Activated naive CD8-positive, alpha-beta T cell treated with anti-CD3 and anti-CD28 coated beads, Interleukin-2, amount 10 ng/mL, durations not matched to agents 7 days and 5 days (primary cell): ENCODE measurements at places on chromosomes 16 and 17. TPM values are rescaled to one million over a fixed set of nuclear protein-coding genes. Genes with fewer than 3 reads are reported as not detected.

FOXK2 gene
- total RNA-seq = 59.6 TPM

DNA sequence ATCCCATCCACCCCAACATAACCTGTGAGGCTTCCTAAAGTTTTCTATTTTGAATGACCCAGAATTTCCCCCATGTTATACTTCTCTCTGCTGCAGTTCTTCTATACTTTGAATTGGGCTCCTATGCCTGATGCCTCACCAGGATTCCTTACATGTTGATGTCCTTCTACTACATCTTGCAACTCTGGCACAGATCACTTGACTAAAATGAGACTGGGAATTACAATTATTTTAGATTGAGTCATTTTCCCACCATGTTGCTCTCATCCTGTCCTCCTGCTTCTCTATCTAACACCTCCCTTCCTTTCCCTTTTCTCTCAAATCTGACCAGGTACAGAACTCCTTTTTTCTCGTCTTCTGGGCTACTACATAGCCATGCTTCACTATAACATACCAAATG is 314.0 kb upstream of the KCNJ16 start:
- H3K4me3 ChIP-seq = no peak overlapping the region
- peaks cover 14% of the 10 kb centered on the region for H3K27me3 ChIP-seq
- no peak for DNase-seq
- no peaks in the 10 kb centered on the region for H3K4me1 ChIP-seq
- H3K36me3 ChIP-seq = no peaks in the 10 kb centered on the region

ABAT gene
- total RNA-seq = 5.4 TPM

DNA sequence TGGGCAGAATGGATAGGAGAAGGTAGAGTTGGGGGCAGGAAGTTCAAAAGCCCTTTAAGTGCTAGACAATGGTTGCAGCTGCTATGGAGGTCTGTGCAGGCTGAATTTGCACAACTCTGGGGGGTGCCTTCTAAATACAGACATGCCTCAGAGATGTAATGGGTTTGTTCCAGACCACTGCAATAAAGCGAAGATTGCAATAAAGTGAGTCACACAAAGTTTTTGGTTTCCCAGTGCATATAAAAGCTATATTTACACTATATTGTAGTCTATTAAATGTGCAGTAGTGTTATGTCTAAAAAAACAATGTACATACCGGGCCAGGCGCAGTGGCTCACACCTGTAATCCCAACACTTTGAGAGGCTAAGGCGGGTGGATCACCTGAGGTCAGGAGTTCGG is 60.5 kb upstream of the MYOCD start:
- H3K4me1 ChIP-seq = no peaks in the 10 kb centered on the region
- DNase-seq = no peak
- H3K36me3 ChIP-seq = no peaks in the 10 kb centered on the region

- H3K27me3 ChIP-seq = peaks cover 34% of the 10 kb centered on the region
- H3K4me1 ChIP-seq = peaks cover 20% of the 10 kb centered on the region
- H3K4me3 ChIP-seq = peak overlapping the region; percentile 31
- H3K36me3 ChIP-seq = no peaks in the 10 kb centered on the region
- DNase-seq = peak; percentile 60
- H3K27ac ChIP-seq = peak overlapping the region; percentile 63
Observed at GRCh38 chr16:57810197-57811031, 8.1 kb upstream of the KIFC3 start.

- H3K27ac ChIP-seq = no peak overlapping the region
- peaks cover 13% of the 10 kb centered on the region for H3K4me1 ChIP-seq
- H3K4me3 ChIP-seq = no peak overlapping the region
- H3K36me3 ChIP-seq = no peaks in the 10 kb centered on the region
Observed at GRCh38 chr17:80216473-80217456, 3.4 kb downstream of the SGSH start.

- H3K36me3 ChIP-seq = no peaks in the 10 kb centered on the region
- H3K27me3 ChIP-seq = peaks cover 70% of the 10 kb centered on the region
- no peak within 1 kb of the TSS for H3K27ac ChIP-seq
- peak within 1 kb of the TSS; percentile 60 for H3K4me3 ChIP-seq
- DNase-seq = peak; percentile 37
Observed at GRCh38 chr17:45784293-45784740, at the start of gene CRHR1. Gene CRHR1 (plus strand): TSS chr17:45784320. CDS start chr17:45784545, 225 bp downstream.

GRCh38 chr17:59722623-59723022 is 15.2 kb downstream of the VMP1 start:
- no peaks in the 10 kb centered on the region for H3K27me3 ChIP-seq
- no peak for DNase-seq
- no peak overlapping the region for H3K27ac ChIP-seq
- H3K4me3 ChIP-seq = no peak overlapping the region
- H3K4me1 ChIP-seq = peaks cover 2% of the 10 kb centered on the region

GPRC5C gene
- not detected for total RNA-seq

DNA sequence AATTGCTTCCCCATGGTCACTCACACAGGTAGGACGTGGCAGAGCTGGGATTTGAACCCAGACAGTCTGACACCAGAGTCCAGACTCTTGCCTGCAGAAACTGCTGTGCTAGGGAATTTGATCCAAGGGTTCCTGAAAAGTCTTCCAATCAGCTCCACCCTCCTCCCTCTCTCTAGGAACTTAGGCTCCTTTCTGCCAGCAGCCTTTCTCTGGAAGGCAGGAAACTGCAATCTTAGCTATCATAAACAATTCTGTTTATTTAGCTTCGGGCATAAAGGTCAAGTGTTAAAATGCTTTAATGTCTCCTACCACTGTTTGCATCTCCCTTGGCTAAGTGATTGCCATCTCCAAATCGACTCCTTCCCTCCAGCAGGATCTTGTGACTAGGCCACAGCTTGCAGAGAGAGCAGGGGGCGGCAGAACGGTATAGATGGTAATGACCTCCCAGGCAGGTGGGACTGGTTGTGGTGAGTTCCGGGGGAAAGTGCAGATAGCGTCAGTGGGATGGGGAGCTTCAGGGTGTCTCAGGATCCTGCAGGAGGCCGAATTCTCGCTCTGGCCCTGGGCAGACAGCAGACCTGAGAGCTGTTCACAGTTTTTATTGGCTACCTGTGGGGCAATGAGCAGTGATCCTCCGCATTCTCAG is 882.4 kb upstream of the EEF2KMT start:
- no peaks in the 10 kb centered on the region for H3K36me3 ChIP-seq
- DNase-seq = no peak
